CD8-positive, alpha-beta memory T cell (primary cell): ENCODE measurements at places on chromosomes 12 and 14. TPM values are rescaled to one million over a fixed set of nuclear protein-coding genes. Genes with fewer than 3 reads are reported as not detected.

DNA sequence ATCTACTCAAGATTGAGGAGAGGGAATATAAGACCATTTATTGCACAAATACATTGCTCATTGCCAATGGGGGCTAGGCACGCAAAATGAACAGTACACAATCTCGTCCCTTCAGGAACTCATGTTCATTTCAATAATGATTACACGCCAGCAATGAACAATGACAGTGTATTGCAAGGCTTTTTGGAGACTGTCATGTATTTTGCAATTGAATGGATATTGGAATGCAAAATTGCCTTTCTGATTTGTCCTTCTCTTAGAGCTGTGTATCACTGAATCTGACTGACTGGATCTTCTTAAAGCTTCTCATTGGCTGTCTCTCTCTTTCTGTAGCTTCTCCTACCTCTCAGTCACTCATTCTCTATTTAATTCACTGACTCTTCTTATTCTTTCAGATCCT is 400.2 kb upstream of the DCN start:
- H3K27ac ChIP-seq = no peak overlapping the region
- H3K36me3 ChIP-seq = no peaks in the 10 kb centered on the region
- no peak overlapping the region for H3K4me3 ChIP-seq
- peaks cover 5% of the 10 kb centered on the region for H3K4me1 ChIP-seq

DNA sequence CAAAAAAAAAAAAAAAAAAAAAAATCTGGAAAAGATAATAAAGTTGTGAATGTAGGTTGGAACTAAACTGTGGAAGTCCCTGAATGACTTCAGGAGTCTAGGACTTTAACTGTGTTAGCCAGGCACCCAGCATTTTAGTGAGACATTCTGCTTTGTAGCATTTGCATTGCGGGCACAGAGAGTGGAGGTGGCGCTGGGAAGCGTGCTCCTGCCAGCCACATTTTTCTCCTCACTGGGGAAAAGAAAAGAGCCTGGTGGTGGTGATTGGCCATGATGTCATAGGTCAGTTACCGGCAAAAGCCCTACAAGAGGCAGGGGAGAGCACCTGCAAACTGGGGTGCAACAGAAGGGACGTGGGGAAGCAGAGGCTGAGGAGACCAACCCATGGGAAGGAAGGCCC is 9.7 kb upstream of the GAPDH start:
- no peak for DNase-seq
- no peaks in the 10 kb centered on the region for H3K4me1 ChIP-seq
- H3K27me3 ChIP-seq = no peaks in the 10 kb centered on the region
- H3K36me3 ChIP-seq = peaks cover 84% of the 10 kb centered on the region

DNA sequence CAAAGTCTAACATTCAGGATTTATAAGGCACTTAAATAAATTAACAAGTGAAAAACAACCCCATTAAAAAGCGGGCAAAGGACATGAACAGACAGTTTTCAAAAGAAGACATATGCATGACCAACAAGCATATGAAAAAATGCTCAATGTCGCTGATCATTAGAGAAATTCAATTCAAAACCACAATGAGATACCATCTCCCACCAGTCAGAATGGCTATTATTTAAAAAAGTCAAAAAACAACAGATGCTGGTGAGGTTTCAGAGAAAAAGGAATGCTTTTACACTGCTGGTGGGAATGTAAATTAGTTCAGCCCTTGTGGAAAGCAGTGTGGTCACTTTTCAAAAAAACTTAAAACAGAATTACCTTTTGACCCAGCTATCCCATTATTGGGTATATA is 60.7 kb upstream of the BDKRB2 start:
- no peak for DNase-seq
- H3K36me3 ChIP-seq = no peaks in the 10 kb centered on the region
- no peak overlapping the region for H3K27ac ChIP-seq
- no peak overlapping the region for H3K4me3 ChIP-seq
- no peaks in the 10 kb centered on the region for H3K4me1 ChIP-seq

DNA sequence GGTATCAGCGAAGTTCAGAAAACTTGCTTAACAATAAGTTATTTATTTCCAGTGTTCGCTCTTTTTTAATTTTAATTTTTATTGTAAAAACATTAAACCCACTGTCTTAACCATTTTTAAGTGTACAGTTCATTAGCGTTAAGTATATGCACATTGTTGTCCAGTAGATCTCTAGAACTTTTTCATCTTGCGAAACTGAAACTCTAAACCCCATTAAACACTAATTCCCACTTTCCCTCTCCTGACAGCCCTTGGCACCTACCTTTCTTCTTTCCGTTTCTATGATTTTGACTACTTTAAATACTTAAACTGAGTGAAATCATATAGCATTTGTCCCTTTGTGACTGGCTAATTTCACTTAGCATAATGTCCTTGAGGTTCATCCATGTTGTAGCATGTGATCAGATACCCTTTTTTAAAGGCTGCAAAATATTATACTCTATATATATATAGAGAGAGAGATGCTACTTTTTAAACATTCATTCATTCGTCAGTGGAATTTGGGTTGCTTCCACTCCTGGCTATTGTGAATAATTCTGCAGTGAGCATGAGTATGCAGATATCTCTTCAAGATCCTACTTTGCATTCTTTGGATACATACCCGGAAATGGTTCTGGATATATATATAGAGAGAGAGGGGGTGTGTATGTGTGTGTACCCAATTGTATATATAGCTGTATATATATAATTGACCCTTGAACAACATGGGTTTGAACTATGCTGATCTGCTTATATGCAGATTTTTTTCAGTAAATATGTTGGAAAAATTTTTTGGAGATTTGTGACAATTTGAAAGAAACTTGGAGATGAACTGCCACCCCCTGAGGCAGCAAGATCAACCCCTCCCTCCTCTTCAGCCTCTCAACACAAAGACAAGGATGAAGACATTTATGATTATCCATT is 74.7 kb upstream of the EVL start:
- H3K36me3 ChIP-seq = no peaks in the 10 kb centered on the region
- H3K4me3 ChIP-seq = no peak overlapping the region
- DNase-seq = no peak
- H3K27ac ChIP-seq = no peak overlapping the region

- DNase-seq = peak; percentile 70
- H3K36me3 ChIP-seq = peaks cover 25% of the 10 kb centered on the region
- H3K4me1 ChIP-seq = peaks cover 59% of the 10 kb centered on the region
- peak within 1 kb of the TSS; percentile 96 for H3K4me3 ChIP-seq
Observed at GRCh38 chr12:108560752-108561719, at the start of gene SART3. TSS of gene SART3 (minus strand) at chr12:108561173. CDS start at chr12:108561154, 19 bp downstream.

- no peak overlapping the region for H3K27ac ChIP-seq
- no peaks in the 10 kb centered on the region for H3K36me3 ChIP-seq
- no peaks in the 10 kb centered on the region for H3K27me3 ChIP-seq
- DNase-seq = no peak
- H3K4me1 ChIP-seq = no peaks in the 10 kb centered on the region
Observed at GRCh38 chr12:24701343-24701742, 247.6 kb downstream of the BCAT1 start.

GRCh38 chr12:127507341-127507740 is 759.6 kb upstream of the TMEM132C start:
- H3K27me3 ChIP-seq = no peaks in the 10 kb centered on the region
- H3K4me1 ChIP-seq = no peaks in the 10 kb centered on the region
- no peak for DNase-seq
- no peak overlapping the region for H3K27ac ChIP-seq
- H3K36me3 ChIP-seq = no peaks in the 10 kb centered on the region
- no peak overlapping the region for H3K4me3 ChIP-seq

GRCh38 chr12:123058980-123059379 is 78.5 kb downstream of the ARL6IP4 start:
- no peaks in the 10 kb centered on the region for H3K36me3 ChIP-seq
- DNase-seq = no peak
- H3K27ac ChIP-seq = no peak overlapping the region
- no peaks in the 10 kb centered on the region for H3K27me3 ChIP-seq

DNA sequence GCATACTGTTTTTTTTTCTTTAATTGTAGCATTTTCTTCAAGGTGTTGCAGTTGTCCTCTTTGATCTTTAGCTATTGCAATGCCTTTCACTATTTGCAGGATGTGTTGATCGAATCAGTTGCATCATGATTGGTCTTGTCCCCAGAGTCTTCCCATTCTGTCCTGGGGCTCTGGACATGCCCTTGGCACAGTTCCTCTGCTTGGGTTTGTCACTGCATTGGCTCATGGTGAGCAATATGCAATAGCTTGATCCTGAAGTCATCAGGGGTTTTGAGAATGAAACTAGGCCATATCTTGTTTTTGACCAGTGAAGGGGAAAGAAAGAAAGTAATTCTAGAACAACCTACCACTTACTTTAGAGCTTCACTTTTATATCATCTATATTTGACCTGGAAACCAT is 281.5 kb downstream of the TMEM117 start:
- no peak for DNase-seq
- H3K36me3 ChIP-seq = no peaks in the 10 kb centered on the region
- H3K4me3 ChIP-seq = no peak overlapping the region
- no peaks in the 10 kb centered on the region for H3K27me3 ChIP-seq
- no peaks in the 10 kb centered on the region for H3K4me1 ChIP-seq

GRCh38 chr12:91109148-91109564 is 2.1 kb downstream of the LUM start:
- H3K4me1 ChIP-seq = no peaks in the 10 kb centered on the region
- no peak for DNase-seq
- H3K36me3 ChIP-seq = no peaks in the 10 kb centered on the region
- H3K27me3 ChIP-seq = no peaks in the 10 kb centered on the region

GRCh38 chr14:77541905-77542304 is 43.3 kb upstream of the ISM2 start:
- DNase-seq = no peak
- H3K36me3 ChIP-seq = no peaks in the 10 kb centered on the region
- no peaks in the 10 kb centered on the region for H3K27me3 ChIP-seq
- H3K4me1 ChIP-seq = no peaks in the 10 kb centered on the region

DNA sequence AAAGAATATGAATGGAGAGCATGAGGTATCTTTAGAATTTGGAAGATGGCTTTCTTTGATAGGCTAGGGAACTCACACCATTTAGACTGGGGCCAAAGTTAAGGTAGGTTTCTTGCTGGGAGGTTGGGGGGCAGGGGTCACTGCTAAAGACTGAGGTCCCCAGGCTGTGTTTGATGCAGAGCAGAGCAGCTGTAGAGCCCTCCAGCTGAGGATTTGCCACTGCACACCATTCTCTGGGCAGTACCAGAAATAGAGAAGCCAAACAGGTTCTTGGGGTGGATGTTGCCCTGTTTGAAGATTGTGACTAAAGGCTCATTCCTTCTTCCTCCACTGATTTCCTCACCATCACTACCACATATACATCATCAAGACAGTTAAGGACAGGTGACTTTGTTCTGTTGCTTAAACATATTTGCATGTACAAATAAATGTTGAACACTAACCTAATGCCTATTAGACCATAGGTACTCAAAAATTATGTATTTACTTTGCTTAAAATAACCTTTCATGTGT is 7.9 kb downstream of the NTF3 start:
- peaks cover 2% of the 10 kb centered on the region for H3K27me3 ChIP-seq
- no peaks in the 10 kb centered on the region for H3K36me3 ChIP-seq
- no peaks in the 10 kb centered on the region for H3K4me1 ChIP-seq
- no peak overlapping the region for H3K27ac ChIP-seq

GRCh38 chr14:100096656-100097055 is 31.4 kb downstream of the EVL start:
- peaks cover 98% of the 10 kb centered on the region for H3K4me1 ChIP-seq
- no peak for DNase-seq
- no peaks in the 10 kb centered on the region for H3K27me3 ChIP-seq
- H3K36me3 ChIP-seq = peaks cover 68% of the 10 kb centered on the region
- H3K27ac ChIP-seq = no peak overlapping the region

DNA sequence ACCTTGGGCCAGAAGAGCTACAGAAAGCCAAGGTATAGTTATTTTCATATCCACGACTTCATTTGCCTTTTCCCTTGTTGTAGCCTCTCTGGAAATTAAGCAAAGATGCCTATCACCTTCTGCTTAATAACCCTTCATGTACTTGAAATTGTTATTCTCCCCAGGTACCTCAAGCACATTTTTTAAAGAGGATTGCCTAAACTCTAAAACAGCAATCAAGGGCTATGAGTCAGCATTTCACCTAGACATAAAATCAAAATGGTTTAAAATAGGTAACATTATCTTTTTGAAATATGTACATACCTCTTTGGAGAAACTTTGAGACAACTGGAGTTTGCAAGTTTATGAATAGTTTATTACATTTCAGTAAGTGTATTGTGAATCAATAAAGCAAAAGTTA is 11.6 kb downstream of the DTD2 start:
- no peaks in the 10 kb centered on the region for H3K27me3 ChIP-seq
- DNase-seq = no peak
- H3K27ac ChIP-seq = no peak overlapping the region
- H3K4me1 ChIP-seq = no peaks in the 10 kb centered on the region
- H3K4me3 ChIP-seq = no peak overlapping the region
- no peaks in the 10 kb centered on the region for H3K36me3 ChIP-seq

DNA sequence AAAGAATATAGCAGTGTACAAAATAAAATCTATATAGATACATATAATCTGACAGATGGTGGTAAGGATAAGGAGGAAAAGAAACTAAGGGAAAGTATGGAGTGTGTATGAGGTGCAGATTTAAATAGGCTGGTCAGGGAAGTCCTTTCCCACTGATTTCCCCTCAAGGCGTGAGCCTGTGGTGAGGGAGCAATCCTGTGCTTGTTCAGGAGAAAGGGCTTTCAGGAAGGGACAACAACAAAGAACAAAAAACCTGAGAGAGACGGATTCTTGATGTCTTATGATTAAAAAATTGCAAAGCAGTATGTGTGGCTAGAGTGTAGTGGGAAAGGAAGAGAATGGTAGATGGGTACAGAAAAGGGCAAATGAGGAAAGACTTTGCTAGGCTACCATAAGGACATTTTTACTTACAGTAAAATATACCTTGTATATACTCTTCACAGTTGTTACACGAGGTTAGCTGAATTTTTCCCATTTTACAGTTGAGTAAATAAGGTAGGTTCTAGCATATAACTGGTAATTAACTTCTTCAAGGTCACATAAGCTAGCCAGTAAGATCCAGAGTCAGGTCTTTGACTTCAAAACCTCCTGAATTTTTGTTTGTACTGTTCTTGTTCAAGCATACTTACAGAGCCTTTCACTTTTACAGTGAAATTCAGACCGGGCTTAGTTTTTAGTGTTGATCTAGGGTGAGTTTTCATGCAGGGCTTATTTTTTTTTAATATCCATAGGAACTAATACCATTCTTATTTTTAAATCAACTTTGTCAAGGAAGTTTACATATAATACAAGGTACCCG is 15.6 kb downstream of the CNOT2 start:
- H3K4me3 ChIP-seq = no peak overlapping the region
- peaks cover 43% of the 10 kb centered on the region for H3K4me1 ChIP-seq
- H3K27me3 ChIP-seq = no peaks in the 10 kb centered on the region
- H3K27ac ChIP-seq = no peak overlapping the region

DNA sequence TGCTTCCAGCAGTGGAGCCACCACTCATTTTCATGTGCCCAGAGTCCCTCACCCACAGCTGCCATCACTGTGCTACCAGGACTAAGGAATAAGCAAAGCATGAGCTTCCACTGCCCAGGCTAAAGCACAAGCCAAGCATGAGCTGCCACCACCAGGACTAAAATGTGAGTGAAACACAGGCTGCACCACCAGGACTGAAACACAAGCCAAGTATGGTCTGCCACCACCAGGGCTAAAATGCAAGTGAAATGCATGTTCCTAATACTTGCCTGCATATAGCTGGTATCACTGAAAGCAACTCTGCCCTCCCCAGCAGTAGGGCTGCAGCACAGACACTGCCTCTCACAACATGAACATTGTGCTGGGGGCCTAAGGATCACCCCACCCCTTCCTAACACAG is 30.0 kb downstream of the CEP83 start:
- no peaks in the 10 kb centered on the region for H3K4me1 ChIP-seq
- DNase-seq = no peak
- H3K36me3 ChIP-seq = no peaks in the 10 kb centered on the region
- H3K27me3 ChIP-seq = no peaks in the 10 kb centered on the region
- H3K27ac ChIP-seq = no peak overlapping the region

Gene ETFBKMT
- 0.85 TPM for polyA plus RNA-seq

Gene DNAJC22
- not detected for polyA plus RNA-seq

Gene SLC25A47
- polyA plus RNA-seq = not detected

Gene KLRC3
- 7.1 TPM for polyA plus RNA-seq

Gene ZFYVE21
- 15.9 TPM for polyA plus RNA-seq

Gene C12orf54
- polyA plus RNA-seq = not detected

Gene SPIC
- polyA plus RNA-seq = not detected

Gene LTB4R
- polyA plus RNA-seq = 10.3 TPM
